ENCODE measurements at places on chromosomes 6 and 20.

DNA sequence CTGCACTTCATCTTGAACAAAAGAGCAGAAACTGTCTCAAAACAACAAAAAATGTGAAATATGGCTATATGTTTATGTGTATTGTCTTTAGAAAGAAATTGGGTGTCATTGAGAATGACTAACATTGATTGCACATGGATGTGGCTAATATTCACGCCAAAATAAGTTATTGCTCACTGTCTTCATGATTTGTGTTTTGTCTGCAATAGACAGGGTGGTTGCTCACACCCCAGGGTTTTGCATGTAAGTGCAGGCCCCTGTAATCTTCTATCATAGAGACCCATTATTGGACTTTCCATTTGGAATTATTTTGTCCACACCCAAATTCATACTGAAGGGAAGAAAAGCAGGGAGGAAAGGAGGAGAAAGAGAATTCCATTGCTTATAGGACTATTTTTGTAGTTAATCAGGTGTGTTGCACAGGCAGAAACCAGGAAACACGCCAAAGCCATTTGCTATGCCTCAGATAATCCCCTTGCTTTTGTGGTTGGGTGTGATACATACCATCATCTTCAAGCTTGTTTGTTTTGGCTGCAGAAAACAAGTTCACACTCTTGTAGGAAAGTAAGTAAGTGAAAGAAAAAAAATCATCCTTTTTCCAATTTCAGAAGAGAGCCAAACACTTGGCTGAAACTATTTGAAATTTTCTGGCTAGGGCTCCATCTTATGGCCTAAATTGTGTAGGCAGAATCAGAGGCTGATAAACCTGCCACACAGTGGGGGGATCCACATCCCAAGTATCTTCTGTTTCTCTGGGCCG, 214.1 kb downstream of the COL12A1 start:
- DNase-seq, result no peak

GRCh38 chr20:39890697-39891096, 798.3 kb downstream of the MAFB start:
- DNase-seq, result no peak

DNA sequence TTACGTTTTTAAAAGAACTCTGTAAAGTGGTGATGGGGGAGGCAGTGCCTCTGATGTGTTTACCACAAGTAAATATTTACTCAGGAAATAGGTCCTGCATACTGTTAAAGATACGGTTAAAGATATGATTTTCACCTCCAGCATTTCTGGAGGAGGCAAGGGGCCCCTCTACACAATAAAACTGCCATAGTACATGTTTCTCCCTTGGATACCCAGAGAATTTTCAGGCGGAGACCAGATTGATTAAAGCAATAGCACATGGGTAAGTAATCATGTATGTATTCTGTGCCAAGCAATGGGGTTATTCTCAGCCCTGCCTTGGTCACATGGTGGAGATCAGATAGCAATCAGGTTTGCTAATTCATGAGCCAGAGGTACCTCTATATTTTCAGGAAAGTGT, 9.6 kb downstream of the RIPOR2 start:
- DNase-seq, result no peak

DNA sequence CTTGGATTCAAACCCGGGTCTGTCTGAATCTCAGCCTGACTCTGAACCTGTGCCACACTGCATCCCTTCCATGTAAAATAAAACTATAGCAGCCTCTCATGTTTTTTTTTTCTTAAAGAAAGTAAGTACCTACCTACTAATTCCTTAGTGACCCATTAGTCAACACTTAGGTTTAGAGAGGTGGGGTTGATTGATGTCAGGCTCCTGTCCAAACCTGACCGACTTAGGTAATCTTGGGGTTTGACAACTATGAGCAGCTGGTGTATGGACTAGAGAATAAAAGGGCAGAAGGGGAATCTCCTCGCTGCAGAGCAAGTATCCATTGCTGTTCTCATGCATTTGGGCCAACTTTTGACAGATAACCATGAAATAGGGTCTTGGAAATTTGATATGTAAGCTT, 6.5 kb downstream of the NKAIN2 start:
- DNase-seq, result no peak

GRCh38 chr20:63055575-63056235, 48.9 kb upstream of the BHLHE23 start:
- DNase-seq, result no peak

DNA sequence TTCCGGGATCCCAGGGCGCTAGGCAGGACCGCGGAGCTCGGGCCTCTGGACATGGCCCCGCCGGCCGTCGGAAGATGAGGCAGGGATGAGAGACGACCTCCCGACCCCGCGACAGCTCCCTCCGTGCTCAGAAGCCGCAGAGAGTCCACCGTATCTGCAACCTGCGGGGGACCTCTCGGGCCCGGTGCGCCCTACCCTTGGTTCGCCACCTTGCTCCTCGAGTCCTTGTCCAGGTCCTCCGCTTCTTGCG, 301 bp downstream of the PPP1R3D start:
- no peak for DNase-seq

DNA sequence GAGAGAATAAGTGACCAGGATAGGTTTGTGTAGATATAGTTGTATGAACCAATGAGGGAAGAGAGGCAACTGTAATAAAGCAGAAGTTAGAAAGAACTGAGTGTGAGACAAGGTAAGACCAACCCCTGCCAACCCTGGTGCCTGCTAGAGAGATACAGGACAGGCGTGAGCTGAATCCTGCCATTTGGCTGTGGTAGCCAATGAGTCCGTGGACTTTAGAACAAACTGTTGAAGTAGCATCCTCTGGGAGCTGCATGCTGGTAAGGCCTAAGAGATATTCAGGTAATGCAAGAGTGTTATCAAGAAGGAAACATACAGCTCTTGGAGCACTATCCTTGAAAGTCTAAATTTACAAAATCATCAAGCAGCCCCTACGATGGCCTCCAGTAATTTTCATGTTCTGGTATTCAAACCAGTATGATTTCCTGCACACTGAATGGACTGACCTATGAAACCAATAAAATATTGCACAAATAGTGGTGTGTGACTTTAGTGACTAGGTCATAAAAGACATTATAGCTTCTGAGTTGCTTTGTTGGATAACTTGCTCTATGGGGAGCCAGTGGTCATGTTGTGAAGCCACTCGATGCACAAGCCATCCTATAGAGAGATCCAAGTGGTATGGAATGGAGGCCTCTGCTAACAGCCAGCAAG, 24.0 kb downstream of the BTBD3 start:
- no peak for DNase-seq

- no peak for DNase-seq
Measured at GRCh38 chr20:21508230-21509078, 5.4 kb downstream of the NKX2-2 start.

DNA sequence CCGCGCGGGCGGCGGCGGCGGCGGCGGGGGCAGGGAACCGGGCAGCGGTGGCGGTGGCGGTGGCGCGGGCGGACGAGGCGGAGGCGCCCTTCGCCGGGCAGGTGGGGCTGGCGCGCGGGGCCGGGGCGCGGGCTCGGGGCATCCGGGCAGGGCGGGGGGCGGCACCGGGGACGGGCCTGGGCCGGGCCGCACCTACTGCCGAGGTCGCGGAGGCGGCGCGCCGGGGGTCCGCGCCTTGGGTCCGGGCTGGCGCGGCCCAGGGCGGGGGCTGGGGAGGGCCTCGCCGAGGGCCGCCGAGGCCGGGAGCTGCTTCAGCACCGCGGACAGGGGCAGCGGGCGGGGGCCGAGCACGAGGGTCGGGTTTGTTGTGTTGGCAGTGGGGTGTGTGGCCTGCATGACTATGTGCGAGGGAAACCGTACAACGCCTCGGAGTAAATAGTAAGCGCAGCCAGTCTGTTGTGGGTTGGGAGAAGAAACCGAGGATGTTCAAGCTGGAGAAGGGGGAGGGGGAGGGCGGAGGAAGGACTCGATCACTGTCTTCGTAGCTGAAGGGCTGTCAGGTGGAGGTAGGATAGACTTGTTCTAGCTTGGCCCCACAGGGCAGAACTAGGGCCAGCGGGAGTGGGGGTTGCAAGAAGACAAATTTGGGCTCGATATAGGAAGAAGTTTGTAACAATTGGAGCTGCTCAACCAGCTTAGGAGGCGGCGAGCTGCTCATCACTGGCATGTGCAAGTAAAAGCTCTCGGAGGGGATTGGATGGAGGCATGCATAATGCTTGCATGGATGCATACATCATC, 593 bp downstream of the MMP24 start:
- DNase-seq, result no peak

GRCh38 chr20:32040142-32040953, 11.7 kb upstream of the HCK start:
- no peak for DNase-seq

DNA sequence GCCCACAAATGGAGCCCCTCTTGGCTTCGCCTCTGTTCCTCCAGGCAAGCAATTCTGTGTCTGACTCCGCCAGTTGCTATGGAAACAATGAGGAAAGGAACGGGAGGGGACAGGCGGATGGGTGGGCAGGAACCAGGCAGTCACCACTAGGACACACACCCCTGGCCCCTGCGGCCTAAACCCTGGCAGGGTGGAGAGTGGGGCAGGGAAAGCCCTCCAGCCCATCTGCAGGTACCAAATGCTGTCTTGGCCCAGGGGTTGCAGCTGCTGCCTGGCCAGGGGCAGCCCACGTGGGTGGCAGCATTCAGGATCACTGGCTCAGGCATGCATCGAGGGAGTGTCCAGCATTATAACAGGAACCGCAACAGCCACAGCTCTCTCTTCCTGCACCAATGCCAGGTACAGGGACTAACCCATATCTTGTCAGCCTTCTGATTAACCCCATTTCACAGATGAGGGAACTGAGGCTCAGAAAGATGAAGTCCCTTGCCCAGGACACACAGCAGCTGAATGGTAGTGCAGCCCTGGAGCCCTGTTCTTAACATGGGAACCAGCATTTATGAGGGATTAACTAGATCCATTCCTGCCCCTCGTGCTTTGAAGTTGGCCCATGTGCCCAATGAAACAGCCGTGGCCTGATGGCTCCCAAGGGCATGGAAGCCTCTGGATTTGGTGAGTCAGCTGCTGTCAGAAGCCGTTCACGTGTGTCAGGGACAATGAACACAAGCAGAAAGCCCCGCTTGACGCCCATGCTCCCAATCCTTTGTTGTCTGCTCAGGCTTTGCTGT, 66.3 kb downstream of the NOL4L start:
- DNase-seq, result no peak

DNA sequence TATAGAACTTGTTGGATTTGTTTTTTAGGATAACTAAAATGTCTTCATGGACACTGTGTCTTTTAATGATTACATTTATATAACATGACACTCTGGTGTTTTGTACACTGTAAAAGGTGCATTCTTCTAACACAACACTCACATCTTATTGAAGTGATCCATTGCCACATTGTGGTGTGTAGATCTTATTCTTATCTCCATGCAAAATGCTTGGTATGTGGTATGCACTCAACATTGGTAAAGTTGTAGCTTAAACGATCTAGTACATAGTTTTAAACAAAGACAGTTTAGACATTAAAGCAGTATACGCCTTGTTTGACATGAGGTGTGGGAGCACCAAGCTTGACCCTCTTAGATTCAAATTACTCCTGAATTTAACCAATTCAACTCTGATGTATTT, 84.7 kb downstream of the SASH1 start:
- DNase-seq, result no peak

- no peak for DNase-seq
Measured at GRCh38 chr6:36072681-36073080, 45.1 kb downstream of the MAPK14 start.

- DNase-seq, result no peak
Measured at GRCh38 chr6:138765896-138766655, 7.5 kb upstream of the CCDC28A start.

- no peak for DNase-seq
Measured at GRCh38 chr6:14811775-14812428, 434.0 kb upstream of the JARID2 start.

DNA sequence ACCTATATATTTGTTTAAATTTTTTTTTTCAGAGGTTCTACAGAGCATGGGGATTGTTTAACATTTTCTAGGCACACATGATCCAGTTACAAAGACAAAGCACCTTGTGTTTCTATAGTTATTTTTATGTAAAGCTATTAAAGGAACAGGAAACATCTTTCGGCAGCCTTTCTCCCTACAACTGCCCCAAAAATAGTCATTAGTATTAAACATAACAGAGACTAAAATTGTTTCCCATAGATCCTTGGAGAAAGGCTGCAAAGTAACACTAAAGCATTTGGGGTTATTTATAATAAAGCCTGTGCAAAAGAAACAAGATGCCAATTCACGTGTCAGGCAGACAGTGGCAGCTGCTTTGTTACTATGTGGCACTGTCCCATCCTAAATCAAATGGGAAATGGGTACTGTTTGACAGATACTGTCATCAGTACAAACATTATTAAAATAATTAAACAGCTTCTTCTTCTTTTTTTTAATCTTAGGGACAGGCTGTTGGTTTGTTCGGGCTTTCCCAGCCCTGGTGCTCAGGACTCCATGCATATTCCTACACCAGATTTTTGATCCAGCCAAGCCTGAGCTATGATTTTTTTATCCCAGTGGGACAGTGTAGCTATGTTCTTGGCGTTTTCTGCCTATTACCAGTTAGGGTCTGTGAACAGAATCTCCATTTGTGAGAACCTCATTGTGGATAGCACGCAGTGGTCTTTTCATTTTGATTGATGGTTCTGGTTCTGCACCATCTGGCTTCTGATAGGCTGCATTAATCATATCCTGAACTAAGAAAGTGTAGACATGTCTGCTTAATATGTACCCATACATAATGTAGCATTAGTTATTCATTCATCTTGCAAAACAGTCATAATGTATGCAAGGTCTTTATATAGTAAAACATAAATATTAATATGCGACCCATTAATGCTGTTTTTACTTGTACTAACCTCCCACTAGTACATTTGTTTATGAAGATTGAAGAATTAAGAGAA, 460.4 kb upstream of the SOX4 start:
- DNase-seq, result no peak

- no peak for DNase-seq
Measured at GRCh38 chr20:33836277-33836676, 25.1 kb downstream of the CHMP4B start.

- no peak for DNase-seq
Measured at GRCh38 chr6:105592329-105592728, 189.4 kb upstream of the PREP start.

DNA sequence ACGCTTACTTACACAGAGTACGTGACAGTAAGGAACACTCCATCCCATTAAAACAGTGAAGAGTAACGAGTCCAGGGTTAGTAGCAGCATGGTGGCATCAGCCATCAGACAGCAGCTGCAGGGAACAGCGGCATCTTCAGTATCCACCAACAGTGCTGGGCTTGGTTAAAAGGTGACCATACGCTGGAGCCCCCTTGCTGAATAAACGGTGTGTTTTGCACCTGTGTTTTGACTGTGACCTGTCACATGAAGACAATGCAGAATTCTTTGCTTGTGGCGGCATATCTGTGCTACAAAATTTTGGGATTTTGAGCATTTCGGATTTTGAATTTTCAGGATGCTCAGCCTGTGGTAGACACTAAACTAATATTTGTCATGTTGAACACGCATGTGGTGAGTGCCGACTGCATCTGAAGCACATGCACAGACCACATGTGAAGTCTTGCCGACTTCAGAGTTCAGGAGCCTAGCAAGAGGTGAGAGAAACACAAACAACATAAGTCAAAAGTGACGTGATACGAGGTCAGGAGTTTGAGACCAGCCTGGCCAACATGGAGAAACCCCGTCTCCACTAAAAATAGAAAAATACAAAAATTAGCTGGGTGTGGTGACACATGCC, 69.3 kb upstream of the FRMD1 start:
- DNase-seq, result no peak

All from stimulated activated CD4-positive, alpha-beta T cell treated with anti-CD3 and anti-CD28 coated beads, Interleukin-1b, Interleukin-23, amount 100 ng/mL, for 1 hour (primary cell).